ENCODE measurements at places on chromosomes 5 and 9.
A peak's percentile ranks its signal among the peaks of the same experiment; 100 is the strongest.

- DNase-seq = no peak
Measured at GRCh38 chr5:3825531-3826451, 230.2 kb downstream of the IRX1 start.

GRCh38 chr5:132457371-132458225 lies 33.0 kb downstream of the IRF1 start:
- DNase-seq = peak; percentile 56

DNA sequence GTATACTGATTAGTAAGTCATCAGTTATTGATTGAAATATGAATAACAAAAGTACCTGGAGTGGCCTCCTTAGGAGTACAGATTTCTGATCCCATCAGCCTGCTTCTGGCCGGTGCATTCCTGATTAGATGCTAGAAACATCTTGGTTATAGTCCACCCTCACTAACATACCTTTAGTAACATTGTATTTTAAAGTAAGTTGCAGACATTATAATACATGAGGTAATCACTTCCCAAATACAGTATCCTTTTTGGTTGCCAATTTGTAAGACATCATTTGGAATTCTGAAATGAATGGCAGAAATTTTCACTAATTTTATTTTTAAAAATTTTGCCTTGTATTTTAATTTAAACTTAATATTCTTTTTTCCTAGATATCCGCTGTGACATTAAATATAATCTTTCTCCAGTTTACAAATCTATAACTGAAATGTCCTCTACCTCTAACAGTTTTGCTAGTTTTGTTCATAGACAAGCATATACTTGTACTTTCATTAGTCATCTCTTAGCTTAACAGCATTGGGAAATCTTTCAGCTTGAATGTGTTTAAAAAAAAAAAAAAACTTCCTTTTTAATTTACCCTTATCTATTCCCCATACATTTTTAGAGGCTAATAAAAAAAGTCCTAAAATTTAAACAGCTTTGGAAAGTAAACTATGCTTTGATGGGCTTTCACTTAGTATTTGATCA lies 178.9 kb downstream of the XRCC4 start:
- DNase-seq = no peak

DNA sequence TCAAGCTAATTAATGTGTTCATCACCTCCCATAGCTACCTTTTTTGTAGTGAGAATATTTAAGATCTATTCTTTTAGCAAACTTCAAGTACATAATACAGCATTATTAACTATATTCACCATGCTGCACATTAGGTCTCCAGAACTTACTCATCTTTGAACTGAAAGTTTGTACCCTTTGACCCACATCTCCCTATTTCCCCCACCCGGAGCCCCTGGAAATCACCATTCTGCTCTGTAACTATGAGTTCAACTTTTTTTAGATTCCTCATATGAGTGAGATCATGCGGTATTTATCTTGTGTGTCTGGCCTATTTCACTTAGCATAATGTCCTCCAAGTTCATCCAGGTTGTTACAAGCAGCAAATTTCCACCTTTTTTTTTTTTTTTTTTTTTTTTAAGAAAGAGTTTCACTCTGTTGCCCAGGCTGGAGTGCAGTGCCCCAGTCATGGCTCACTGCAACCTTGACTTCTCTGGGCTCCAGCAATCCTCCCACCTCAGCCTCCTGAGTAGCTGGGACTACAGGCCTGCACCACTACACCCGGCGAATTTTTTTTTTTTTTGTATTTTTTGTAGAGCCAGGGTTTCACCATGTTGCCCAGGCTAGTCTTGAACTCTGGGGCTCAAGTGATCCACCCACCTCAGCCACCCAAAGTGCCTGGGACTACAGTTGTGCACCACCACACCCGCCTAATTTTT lies 100.4 kb upstream of the SAP30L start:
- no peak for DNase-seq

DNA sequence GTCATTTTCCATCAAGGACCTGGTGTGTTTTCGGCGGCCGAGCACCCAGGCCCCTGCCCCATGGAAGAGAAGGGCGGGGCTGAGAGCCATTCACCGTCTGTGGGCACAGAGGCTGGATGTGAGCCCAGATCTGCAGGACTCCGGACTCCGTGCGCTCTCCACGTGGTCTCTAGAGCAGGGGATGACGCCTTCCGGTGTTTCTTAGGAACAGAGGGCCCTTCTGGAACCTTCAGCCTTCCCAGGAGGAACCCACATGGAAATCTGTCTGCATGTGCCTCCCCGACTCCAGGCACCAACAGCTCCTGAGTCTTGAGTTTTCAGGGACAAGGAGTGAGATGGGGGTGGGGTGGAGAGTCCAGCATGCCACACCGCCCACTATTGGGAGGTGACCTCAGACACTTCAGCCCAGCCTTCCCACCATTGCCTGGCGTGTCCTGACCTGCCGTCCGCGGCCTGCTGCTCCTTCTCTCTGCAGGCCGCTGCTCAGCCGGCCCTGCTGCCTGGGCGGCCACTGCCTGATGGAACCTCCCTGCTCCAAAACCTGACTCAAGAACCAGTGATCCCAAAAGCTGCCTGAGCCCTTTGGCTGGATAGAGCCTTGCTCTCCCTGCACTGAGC lies 2.4 kb upstream of the RXRA start:
- DNase-seq = no peak

DNA sequence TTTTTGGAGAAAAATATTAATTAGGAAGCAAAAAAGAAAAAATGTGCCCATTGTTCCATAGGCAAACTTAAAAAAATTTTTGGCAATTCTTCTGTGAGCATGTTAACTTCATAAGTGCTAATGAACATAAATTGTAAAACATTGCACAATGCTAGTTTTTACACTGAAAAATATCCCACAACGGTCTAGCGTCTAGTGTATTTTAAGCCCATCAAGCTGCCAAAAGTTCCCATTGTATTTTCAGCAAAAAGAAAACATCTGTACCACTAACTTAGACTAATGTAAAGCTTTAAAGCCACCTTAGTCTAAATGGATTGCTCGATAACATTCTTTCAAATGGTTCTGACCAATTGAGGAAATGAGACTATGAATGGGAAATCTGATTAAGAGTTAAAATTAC lies 2.8 kb downstream of the NR6A1 start:
- no peak for DNase-seq

GRCh38 chr5:115884704-115885103 lies 43.0 kb downstream of the AP3S1 start:
- no peak for DNase-seq
